ENCODE measurements at places on chromosomes 12 and 14.

DNA sequence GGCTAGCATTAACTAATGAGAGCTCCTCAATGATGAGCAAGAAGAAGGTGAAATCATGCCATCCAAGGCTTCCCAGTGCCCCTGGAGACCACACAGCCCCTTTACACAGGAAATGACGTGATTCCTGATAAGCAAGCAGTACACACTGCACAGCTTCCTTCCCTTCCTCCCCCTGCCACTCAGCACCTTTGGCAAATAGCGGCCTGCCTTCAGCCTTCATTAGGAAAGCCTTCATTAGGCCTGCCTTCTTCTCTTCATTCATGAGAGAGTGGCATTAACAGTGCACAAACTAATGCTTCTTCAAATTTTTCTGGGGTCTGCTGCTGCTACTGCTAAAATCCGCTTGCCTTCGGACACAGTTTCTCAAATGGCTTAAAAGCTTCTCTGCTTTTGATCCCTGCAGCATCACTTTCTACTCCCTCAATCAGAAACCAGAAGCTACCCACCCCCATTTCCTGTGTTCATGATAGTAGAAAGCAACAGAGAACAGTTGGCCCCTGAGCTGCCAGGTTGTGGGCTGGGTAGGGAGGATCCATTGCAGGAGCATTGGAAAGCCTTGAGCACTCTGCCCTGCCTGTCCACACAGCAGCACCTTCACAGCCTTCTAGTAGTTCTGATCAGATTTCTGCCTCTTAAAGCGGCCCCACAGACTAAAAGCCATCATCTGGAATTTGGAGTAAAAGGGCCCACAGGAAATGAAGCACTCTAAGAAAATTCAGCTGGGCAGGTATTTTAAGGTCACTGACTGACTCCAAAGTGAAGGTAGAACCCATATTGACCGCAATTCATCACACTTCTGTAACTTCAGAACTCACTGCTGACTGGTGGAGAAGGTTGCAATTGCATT, 103.8 kb upstream of the ETV6 start:
- DNase-seq, result no peak

- no peak for DNase-seq
Observed at GRCh38 chr12:66947119-66947518, 268.2 kb upstream of the GRIP1 start.

- DNase-seq, result no peak
Observed at GRCh38 chr12:51669271-51669670, 78.2 kb downstream of the SCN8A start.

DNA sequence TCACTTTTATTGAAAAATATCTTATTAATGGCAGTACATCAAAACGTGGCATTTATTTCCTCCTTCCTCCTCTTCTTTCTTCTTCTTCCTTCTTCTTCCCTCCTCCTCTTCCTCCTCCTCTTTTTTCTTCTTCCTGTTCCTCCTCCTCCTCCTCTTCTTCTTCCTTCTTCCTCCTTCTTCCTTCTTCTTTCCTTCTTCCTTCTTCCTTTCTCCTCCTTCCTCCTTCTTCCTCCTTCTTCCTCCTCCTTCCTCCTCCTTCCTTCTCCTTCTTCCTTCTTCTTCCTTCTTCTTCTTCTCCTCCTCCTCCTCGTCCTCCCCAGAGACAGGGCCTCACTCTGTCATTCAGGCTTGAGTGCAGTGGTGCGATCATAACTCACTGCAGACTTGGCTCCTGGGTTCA, 457.2 kb downstream of the AEBP2 start:
- DNase-seq, result no peak

All from amygdala (tissue), 56 donors.